NCI-H2107 (cell line): ENCODE measurements at places on chromosomes 4 and X.

DNA sequence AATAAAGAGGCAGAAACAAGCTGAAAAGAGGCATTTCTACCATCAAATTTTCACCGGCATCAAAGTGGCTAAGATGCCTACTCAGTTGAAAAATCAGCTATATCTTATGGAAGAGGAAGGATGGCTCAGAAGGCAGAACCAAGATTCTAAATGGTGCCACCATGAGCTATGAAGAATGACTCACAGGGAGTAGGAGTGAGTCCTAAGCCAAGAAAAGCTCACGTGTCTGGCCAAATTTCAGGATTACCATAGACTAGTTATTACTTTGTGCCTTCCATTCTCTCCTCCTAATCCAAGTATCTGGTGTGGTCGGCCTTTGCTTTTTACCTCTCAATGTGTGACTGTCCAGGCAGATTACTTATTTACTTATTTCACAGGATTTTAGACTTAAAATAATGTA lies 54.8 kb downstream of the BMP3 start:
- DNase-seq: no peak

DNA sequence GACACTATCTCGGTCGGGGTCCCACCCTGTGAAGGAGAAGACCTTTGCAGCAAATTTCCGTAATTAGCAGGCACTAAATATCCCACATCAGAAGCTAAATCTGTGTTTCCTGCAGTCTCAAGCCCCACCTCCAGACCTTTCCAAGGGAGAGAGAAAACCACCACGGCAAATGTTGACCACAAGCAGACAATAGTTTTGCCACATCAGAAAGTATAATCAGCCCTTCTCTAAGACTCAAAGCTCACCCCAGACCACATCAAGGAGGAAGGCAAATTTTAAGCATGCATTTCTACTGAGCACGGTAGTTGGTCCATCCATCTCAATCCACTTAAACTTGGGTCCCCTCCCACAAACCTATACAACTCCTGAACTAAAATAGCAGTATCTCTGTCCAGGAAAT lies 398.5 kb downstream of the GPM6A start:
- no peak for DNase-seq

DNA sequence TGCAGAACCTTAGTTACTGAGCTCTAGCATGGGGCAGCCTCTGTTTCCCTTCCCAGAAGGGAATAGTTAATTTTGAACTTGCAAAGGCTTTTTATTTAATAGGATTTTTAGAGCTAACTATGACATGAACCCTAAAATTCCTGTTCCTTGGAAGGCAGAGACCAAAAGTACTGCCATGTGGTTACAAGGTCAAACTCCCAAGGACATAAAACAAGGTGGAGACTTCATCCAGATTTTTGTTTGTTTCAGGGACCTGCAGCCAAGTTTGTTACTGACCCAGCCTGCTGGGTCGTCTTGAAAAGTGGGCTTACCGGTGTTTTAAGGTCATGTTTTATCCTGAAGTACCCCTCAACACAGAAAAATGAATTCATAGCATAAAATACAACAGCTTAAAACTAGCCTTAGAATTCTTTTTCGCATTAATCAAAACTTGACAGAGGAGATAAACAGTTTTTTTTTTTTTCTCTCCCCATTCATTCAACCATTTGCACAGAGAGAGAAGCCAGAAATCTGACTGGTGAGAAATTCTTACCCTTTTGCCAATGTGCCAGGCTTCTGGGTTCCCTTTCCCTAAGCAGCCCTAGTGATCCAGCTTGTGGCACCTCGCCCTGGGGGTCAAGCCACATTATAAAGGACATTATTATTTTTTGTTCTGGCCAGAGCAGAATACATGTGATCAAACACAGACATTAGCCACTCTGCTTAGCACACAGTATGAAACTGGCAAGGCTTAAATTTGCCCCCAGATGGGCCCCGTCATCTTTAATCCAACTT lies 21.5 kb upstream of the GRPEL1 start:
- DNase-seq: no peak

DNA sequence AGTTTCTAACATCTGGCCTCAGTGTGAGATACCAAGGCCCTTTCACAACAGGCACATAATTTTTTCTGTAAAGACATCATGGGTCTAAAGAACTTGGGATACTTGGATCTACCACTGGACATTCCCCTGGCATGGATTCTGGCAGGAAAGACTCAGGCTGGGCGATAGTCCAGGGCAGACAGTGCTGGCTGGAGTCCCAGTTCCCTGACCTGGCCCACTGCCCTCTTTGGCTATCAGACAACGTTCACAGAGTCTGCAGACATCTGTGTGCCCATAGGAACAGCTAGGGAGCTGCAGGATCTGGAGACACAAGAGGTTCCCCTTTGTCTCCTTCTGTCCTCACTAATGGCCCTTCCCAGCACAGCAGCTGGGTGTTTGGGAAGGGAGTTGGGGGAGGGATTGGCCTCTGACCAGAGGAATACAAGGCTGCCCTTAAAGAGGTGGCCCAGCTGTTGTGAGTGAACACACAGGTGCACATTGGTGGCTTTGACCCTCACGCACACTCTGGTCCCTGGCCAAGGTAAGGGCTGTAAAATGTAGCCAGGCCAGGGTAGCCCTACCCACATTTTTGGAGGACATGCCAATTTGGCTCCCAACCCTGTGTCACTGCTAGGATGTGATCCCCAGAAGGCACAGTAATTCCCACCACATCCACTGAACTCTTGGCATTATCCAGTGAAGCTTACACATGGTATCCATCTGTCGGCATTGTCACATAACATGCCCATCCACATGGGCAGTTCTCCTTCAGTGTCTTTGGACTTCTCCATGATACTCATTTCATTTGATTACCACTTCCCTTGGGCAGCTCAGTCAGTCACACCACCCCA lies 72.3 kb downstream of the SOX3 start:
- no peak for DNase-seq

- DNase-seq: no peak
These were observed 15.5 kb downstream of the NUDT6 start for GRCh38 chr4:122906859-122907305.

- no peak for DNase-seq
These were observed 494.5 kb downstream of the BCOR start for GRCh38 chrX:39603230-39603629.

DNA sequence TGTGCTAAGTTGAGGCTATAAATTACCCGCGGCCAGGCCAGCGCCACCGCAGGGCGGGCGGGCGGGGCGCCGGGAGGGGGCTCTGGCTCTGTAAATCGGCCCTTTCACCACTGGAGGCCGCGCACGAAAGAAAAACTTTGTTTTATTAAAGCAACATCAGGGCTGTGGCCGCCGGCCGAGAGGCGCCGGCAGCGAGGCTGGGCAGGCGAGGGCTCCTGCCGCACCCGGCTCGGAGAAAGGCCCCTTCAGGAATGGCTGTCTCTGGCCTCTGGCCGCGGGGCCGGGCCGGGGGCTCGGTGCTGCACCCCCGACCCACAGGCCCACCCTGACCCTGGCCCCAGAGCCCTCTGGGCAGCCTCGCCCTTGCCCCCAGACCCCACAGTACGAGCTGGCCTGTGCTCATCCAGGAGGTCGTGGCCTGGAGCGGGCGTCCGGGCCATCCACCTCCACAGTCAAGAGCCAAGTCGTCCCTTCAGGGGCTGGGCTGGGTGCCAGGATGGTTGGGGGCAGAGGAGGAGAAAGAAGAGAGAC lies 29.5 kb upstream of the FGFR3 start:
- DNase-seq: no peak

GRCh38 chr4:74755486-74755885 lies 38.8 kb downstream of the BTC start:
- no peak for DNase-seq

GRCh38 chr4:1491328-1492141 lies 85.3 kb upstream of the NKX1-1 start:
- no peak for DNase-seq

DNA sequence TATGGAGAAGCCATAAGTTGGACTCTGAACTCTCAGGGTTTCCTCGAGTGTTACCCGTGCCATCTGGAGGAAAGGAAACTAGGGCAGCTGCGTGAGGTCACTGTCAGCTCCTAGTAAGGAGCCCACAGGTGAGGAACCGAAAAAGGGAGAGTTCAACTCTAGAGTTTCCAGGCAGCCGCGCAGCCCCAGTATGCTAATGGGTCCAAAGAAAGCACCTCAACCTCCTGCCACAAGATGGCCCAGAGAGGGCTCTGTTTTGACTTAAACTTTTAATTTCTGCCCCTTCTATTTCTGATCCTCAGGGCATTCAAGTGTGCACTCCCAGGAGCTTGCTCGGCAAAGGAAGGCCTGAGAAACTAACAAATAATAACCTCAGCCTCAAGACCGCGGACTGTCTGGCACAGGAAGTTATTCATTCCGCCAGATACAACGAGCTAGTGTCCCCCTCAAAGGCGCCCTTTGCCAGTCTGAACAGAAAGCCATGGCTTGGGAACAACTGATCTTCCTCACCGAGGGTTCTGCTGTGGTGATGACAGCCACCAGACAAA lies 13.9 kb downstream of the SCARB2 start:
- no peak for DNase-seq

DNA sequence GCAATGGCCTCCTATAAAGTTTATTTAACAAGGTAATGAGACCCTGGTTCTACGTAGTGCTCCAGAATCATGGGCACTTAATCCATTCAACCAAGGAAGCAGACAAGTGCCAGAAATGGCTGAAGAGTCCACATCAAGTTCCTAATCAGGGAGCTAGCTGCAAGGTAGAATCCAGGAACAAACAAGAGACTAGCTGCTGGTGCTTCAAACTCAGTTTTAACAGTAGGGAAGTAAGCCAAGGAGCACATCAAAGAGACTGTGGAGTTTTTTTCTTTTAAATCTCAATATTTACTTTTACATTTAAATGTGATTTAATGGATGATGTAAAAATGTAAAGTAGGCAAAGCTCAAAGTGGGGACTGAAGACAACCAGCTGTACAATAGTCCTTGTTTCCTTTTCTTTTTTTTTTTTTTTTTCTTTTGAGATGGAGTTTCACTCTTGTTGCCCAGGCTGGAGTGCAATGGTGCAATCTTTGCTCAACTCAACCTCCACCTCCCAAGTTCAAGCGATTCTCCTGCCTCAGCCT lies 630.4 kb downstream of the CCSER1 start:
- DNase-seq: no peak

DNA sequence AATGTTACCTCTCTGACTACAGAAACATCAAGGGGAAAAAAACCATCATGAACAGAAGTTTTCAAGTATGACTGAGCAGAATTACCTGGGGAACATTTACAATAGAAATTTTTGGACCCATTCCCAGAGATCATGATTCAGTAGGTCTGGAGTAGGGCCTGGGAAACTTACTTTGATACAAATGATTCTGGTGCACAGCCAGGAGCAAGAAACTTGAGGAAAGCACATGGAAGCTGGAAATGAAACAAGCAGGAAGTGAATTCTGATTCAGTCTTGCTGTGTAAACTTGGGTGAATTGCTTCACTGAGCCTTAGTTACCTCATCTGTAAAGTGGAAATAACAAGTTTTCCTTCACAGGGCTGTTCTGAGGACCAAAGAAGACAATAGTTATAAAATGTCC lies 192.5 kb upstream of the TAPT1 start:
- DNase-seq: no peak

DNA sequence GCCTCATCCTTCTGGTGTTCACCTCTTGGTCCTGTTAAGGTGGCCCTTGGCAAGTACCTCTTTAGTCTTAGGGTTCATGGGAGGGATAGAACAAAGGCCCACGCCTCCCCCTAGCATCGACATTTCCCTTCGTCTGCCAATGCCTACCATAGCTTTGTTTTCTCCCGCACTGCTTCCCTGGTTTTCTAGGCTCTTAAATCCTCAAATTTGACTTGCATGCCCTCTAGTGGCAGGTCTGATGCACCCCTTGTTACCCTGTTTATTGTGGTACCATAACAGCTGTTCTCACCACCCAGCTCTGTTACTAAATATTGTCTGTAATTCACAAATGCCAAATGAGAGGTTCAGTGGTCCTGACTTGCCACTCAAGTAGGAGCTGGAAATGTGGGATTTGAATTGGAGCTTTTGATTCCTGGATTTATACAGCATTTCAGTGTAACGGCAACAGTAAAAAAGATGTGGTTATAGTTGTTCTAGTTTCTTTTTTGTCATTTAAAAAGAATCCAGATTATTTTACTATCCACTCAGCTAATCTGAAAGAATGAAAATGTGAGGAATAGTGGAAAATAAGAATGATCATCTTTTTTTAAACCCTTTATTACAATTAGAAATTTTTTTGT lies 100.1 kb downstream of the REPS2 start:
- DNase-seq: peak; percentile 64

GRCh38 chrX:65598559-65599147 lies 64.1 kb upstream of the LAS1L start:
- DNase-seq: no peak

DNA sequence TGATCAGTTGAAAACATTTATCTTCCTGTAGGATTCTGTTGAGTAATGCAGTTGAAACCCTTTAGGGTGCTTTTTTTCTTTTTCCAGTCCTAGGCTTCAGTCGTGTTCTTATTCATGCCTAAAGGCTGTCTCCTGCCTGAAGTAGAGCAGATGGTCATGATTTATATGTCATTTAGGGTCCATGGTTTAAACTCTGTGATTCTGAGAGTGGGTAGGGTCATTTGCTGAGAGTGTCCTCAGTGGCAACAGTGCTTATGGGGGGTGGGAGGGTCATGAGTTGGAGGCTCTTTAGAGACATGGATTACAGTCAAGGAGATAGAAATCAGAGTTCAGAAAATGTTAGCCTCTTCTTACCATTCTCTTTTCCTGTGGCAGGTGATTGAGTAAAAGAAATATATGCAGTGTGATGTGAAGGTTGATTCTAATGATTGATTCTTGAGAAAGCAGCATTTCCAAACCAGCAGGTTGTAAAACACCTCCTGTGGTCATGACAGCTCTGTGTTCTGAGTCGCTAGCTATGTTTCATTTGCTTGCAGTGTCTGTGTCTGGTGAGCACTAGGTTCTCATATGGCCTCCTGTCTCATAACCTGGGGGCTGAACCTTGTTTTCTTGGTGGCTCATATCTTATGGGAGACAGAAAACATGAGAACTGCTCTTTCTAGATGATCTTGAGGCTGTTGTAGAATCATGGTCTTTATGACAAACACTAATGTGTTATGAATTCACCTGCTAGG lies 60.4 kb downstream of the JADE1 start:
- no peak for DNase-seq

DNA sequence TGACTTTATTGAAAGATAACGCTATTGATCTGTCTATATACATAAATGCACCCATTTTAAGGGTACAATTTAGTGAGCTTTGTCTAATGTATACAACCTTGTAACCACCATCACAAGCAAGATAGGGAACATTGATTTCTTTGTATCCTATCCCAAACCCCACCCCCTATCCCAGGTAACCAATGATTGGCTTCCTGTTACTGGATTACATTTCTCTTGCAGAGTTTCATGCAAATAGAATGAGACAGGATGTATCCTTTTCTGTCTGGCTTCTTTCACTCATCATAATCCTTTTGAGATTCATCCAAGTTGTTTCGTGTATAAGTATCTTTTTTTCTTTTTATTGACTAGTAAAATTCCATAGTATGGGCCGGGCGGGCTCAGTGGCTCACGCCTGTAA lies 1.6 kb upstream of the GRIPAP1 start:
- no peak for DNase-seq
